Stimulated activated CD4-positive, alpha-beta T cell treated with anti-CD3 and anti-CD28 coated beads, TNF-alpha, amount 100 ng/mL, for 24 hours (primary cell): ENCODE measurements at places on chromosomes 4 and X.

DNA sequence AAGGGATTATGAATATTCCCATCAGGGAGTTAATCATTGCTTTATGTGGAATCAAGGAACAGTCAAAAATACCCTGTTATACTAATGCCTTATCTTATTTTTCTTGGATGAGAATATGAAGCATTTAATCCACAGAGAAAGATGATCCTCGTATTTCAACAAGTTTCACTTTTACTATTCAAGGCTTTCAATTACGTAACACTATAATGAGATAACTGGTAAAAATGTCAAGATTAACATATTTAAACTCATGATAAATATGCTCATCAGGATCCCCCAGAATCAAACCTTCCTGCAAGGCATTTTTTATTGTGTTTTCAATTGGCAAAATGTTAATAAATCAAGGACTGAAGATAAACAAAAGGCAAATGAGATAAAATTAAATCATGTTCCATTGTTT lies 5.1 kb downstream of the ZXDA start:
- DNase-seq = no peak

DNA sequence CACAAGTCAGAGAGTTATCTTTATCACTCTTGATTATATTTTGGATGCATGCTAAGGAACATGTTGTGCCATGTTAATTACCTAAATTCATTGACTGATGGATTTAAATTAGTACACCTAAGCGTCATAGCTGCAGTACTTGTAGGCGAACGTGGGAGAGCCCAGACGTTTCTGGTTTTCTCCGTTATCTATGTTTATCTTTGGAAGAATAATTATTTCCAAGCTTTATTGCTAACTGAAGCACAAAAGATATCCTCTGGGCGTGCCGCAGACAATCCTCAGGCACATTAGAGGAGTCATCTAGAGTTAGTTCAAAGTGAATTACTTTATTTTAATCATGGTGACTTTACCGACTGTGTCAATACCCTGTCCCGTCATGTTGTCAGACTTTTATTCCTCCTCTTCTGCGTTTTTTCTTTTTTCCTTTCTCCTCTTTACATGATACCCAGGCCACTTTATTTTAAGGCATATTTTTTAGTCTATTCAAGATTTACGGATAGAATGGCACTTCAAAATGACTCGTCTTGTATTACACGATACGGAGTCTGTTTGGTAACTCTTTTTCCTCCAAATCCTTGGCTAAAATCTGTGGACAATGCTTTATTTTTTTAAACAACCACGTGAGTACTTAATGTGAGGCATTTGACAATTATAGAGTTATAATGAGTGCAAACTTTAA lies 632.0 kb upstream of the TENM3 start:
- DNase-seq = no peak

DNA sequence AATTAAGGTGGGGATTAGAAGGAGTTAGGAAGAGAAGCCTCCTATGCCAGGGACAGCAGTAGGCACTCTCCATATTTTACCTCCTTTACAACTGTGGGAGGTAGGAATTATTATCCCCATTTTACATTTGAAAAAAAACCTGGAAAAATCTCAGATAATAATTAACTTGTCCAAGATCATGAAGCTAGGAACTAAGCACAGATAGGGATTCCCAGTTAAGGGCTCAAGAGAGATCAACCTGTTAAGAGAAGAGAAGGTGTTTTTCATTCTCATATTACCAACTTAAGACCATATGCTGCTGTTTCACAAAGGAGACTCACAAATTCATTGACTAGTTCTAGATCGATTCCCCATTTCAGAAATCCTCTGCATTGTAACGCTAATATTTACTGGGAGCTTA lies 16.1 kb upstream of the FAM47E start:
- DNase-seq = no peak

GRCh38 chrX:152936306-152936705 lies 38.4 kb downstream of the ZNF185 start:
- DNase-seq = no peak

GRCh38 chr4:108303488-108304177 lies 134.9 kb upstream of the LEF1 start:
- no peak for DNase-seq

- DNase-seq = no peak
These were observed 170.2 kb upstream of the MAD2L1 start for GRCh38 chr4:120236873-120237272.

- DNase-seq = no peak
These were observed 87.2 kb downstream of the AREG start for GRCh38 chr4:74531963-74532794.

DNA sequence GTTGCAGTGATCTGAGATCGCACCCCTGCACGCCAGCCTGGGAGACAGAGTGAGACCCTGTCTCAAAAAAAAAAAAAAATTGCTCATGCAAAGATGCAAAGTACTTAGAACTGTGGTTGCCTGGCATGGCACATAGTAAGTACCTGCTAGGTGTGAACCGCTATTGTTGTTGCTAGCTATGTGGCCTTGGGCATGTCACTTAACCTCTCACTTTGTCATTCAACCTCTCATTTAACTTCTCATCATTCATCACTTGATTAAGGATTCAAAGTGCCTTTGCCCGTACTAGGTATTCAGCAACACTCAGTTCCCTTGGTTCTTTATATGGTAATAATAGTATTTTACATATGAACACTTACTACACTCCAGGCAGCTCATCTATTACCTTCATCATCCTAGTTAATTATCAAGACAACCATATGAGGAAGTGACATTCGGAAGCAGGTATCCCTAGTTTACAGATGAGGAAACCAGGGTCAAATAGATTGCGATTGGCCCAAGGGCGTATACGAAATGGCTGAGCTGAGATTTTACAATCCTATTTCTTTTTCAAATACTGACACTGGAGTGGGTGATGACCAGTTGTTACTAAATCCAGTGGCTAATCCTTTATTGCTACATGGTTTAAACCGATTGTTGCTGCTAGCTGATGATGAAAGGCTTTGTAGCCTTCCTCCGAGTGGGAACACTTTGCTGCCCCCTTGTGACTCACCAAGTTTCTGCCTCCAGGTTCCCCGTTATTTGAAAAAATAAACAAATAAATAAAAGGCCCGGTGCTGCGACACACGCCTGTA lies 28.8 kb upstream of the SOWAHD start:
- DNase-seq = peak; percentile 46

DNA sequence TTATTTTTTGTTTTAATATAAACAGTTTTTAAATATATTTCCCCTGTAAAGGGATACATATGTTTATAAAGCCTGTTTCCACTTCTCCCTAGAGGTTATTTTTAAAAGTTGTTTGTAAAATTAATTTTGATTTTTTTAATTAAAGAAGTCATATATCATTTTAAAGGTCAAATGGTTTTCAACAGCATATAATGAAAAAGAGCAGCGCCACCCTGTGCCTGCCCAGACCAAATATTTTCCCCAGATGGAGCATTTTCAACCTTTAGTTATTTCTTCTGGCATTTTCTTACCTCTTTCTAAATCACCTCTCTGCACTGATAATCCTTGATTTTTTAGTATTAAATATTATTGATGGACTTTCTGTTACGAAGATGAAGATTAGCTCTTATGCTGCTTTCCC lies 21.0 kb downstream of the MSX1 start:
- DNase-seq = no peak

GRCh38 chrX:103733017-103733416 lies 22.3 kb downstream of the TMEM31 start:
- no peak for DNase-seq

GRCh38 chrX:129781134-129781672 lies 1.5 kb downstream of the SASH3 start:
- DNase-seq = peak; percentile 61

GRCh38 chrX:52865343-52865998 lies 2.4 kb downstream of the XAGE3 start:
- DNase-seq = no peak

DNA sequence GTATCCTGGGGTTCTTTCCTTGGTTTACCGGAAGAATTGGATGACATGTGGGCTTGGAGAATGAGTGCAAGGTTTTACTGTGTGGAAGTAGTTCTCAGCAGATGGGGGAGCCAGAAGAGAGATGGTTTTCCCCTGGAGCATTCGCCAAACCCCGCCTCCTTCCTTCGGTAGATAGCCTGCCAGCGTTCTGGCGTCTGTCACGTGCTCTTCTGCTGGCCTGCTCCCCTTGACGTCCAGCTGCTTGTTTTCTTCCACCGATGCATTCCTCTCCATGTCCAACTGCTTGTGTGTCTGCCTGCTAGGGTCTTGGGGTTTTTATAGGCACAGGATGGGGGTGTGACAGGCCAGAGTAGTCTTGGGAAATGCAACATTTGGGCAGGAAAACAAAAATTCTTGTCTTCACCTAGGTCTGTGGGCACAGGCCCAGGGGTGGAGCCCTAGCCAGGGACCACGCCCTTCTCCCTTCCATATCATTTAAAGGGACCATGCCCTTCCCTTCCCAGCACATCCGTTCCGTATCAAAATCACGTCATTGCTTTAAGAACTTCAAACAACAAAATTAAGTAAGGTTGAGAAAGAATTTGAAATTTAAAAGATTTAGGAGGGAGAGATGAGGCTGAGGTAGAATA lies 538.7 kb upstream of the SMIM31 start:
- DNase-seq = no peak

DNA sequence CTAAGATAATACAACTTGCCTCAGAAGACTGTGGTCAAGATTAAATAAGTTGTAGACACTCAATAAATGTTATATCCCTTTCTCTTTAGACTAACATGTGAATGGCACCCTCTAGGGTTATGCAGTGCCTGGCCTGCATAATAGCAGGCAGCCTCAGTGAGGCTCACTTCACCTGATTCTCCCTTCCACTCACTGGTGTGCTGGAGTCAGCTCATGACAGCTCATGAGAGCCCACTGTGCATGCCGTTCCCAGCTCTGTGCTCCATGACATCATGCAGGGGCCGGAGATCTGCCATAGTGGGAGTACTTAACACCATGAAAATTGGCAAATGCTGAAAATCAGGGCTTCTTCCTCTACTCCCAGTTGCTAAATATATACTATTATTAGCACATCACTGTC lies 64.5 kb downstream of the TEC start:
- DNase-seq = no peak

DNA sequence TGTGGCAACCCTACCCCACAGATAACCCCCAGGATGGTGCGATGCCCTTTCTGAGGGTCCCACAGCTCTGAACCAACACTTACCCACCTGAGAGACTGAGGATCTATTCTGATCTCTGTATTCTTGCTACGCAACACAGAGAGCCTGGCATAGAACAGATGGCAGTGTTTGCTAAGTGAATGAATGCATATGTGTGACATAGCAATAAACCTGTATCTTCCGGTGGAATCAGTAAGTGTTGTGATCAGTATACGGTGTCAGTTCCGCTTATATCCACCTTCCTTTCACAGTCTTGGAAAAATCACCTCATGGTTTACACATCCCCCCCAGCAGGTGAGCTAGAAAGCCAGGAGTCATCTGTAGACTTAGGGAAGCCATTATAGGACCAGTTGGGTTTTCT lies 5.9 kb upstream of the HSD17B10 start:
- DNase-seq = no peak

- no peak for DNase-seq
These were observed 703 bp upstream of the FTSJ1 start for GRCh38 chrX:48475296-48475695.

- no peak for DNase-seq
These were observed 10.0 kb upstream of the HAND2 start for GRCh38 chr4:173539986-173540385.

- no peak for DNase-seq
These were observed 43.1 kb upstream of the MXD4 start for GRCh38 chr4:2304877-2305561.

- DNase-seq = no peak
These were observed 230.0 kb downstream of the MAGEE1 start for GRCh38 chrX:76657499-76657898.

- DNase-seq = no peak
These were observed 28.4 kb upstream of the COX7B2 start for GRCh38 chr4:46937493-46937892.

GRCh38 chrX:37818031-37818430 lies 29.3 kb downstream of the DYNLT3 start:
- DNase-seq = no peak

DNA sequence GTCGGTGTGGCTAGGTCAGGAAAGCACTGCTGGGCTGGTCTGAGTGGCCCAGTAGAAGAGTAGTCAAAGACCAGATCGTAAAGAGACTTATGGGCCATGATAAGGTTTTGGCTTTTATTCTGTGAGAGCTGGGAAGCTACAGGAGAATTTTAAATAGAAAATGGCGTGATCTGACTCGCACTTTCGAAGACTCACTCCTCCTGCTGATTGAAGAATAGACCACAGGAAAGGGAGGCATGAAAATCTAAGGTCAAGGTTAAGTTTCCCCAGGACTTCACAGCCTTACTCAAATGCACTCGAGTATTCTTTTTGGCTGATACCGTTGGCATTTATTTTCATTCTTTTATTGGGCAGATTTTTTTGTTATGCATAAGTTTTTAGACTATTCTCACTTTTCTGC lies 231.4 kb upstream of the ANKRD50 start:
- no peak for DNase-seq

DNA sequence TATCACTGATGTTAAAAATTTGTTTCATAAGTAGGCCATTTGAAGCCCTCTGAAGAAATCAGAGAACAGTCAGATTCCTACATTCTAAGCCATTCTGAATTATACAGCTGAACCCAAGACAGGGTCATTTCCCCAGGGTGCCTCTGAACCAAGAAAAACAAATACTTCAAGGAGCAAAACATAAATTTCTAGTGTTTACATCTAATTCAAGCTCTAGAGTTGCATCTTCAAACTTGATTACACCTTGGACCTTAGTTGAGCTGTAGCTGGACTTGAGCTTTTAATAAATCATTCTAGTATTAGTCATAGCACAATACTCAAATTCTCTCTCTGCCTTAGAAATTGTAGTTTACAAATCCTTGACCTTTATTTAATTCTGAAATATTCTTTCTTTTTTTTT lies 87.6 kb upstream of the IL15 start:
- no peak for DNase-seq

DNA sequence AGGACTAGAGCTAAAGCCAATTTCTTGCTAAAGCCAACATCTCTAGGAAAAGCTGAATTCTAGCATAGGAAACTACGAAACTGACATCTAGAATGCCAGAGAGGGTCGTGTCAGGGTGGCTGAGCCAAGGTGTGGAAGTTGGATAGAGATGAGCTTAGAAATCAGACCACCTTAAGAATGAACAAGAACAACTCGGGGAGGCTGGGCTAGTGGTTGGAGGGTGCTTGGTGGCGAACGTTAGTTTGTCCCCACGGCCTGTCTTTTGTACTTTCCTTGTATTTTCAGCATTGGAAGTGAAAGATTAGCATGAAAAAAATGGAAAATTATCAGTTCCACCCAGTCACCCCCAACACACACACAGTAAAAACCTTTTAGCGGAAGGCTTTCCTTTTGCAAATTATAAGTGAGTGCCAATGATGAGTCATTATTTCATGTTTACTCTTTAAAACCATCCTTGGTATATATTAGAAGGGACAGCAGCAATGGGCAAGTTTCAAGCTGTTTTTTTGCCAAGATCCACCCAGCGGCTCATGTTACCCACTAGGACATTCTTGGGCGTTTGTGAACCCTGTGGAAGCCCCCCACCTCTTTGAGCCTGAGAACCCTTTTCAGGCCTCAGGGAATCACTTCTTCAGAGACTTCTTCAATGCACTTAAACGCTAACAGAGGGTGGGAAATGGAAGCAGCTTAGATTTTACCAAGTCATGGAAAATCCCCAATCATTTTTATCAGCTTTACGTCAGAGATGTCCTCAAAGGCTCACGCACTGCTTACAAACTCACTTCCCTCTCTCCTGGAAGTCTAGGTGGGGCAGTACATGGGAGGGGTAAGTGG lies 4.9 kb upstream of the PPEF1 start:
- DNase-seq = no peak
